ENCODE measurements at places on chromosomes 7 and 10. TPM values are rescaled to one million over a fixed set of nuclear protein-coding genes. Genes with fewer than 3 reads are reported as not detected.

Gene DGKB
- 0.89 TPM for total RNA-seq

Gene ZFAND2A
- total RNA-seq = 18.7 TPM

Gene FIS1
- 308 TPM for total RNA-seq

Gene CCDC3
- not detected for total RNA-seq

Gene NKX1-2
- total RNA-seq = not detected

Gene MINDY4
- 8.5 TPM for total RNA-seq

Gene CCDC146
- total RNA-seq = under 0.01 TPM

Gene FBXL13
- 1.4 TPM for total RNA-seq

Gene MYL7
- total RNA-seq = not detected

Gene CPED1
- 72.0 TPM for total RNA-seq

Gene FZD8
- 2.0 TPM for total RNA-seq

Gene NOLC1
- total RNA-seq = 42.4 TPM

Gene SLC18A2
- not detected for total RNA-seq

Gene KCNMA1
- 38.5 TPM for total RNA-seq

Gene GPR26
- total RNA-seq = not detected

Gene CISD1
- total RNA-seq = 44.3 TPM

Gene ZNF789
- total RNA-seq = 1.4 TPM

Gene LFNG
- 3.5 TPM for total RNA-seq

Gene TPST1
- total RNA-seq = 50.2 TPM

Gene C10orf71
- not detected for total RNA-seq

Gene GIMAP7
- not detected for total RNA-seq

Gene FAM25A
- not detected for total RNA-seq

Gene RBM20
- total RNA-seq = under 0.01 TPM

Gene FGFR2
- not detected for total RNA-seq

Gene EIF3A
- 62.0 TPM for total RNA-seq

Gene AKR1C8
- not detected for total RNA-seq

Gene VAX1
- total RNA-seq = not detected

Gene SDK1
- 2.0 TPM for total RNA-seq

Gene CADPS2
- 20.8 TPM for total RNA-seq

Data from myometrial cell (primary cell).